ENCODE measurements at places on chromosomes 5 and 9.

DNA sequence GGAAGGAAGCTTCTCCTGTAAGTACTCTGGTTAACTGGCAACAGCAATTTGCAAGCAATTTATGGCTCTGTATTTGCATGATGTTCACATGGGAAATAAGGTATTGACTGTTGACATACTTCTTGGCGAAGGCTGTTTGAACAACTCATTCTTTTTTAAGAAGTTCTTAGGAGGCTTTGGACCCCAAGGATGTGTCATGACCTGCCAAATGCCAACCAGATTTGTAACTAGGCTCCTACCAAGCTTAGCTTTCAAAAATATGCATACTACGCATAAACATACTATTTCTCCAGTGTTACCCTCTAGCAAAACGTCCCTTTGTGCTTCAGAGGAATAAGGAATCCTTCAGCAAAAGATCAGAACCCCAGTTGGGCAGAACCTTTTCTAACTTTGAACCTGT is 165.2 kb upstream of the MSX2 start:
- no peak for DNase-seq

GRCh38 chr5:168426007-168426863 is 60.0 kb upstream of the RARS1 start:
- no peak for DNase-seq

DNA sequence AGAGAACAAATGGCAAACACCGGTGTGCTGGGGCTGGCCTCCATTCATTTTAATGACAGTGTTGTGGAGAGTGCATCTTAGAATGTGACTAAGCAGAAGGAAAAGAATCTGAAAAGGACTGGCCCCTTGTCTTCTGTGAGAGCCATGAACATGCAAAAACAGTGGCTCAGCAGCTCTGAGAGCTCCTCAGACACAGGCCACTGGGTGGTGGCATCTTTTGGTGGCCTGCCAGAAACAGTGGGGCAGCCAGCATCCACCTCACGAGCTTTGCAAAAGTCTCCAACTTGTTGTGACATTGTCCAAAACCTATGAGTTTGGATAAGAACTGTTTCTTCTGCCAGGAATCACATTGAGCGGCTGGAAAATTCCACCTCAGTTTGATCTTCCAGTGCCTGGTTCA is 233.4 kb downstream of the NR3C1 start:
- DNase-seq = no peak

DNA sequence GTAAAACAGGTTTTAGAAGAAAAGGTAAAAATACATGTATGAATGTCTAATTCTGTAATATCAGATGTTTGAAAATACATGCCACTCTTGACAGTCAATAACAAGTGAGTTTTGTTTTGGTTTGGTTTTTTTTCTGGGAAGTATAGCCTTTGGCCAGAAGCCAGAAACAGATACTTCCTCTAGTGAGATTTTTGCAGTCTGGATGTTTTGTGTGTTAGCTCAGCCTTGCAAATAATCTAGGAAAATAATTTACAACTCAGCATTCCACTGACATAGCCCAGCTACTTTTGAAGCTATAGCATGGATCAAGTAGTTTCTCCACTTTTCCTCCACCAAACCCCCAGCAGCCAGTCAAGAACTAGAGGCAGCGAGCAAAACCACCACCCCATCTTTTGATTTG is 56.7 kb downstream of the SLC1A1 start:
- no peak for DNase-seq

GRCh38 chr5:5017827-5018577 is 122.1 kb upstream of the ADAMTS16 start:
- no peak for DNase-seq

DNA sequence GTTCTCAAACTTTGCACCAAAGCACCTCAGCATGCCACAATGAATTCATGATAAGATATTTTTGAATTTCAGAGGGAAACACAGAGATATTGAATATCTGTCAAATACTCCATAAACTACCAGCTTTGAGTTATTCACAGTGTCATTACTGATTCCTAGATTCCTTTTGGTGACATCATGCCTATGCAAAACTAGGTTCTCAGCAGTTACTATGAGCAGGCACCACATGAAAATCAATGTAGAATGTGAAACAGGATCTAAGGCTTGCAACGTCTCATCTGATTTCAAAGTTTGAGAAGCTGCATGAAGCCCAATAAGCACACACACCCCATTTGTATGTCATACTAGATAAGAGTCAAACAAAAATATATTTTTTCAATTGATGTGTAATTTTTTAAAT is 426.5 kb downstream of the NR2F1-AS1 start:
- no peak for DNase-seq

DNA sequence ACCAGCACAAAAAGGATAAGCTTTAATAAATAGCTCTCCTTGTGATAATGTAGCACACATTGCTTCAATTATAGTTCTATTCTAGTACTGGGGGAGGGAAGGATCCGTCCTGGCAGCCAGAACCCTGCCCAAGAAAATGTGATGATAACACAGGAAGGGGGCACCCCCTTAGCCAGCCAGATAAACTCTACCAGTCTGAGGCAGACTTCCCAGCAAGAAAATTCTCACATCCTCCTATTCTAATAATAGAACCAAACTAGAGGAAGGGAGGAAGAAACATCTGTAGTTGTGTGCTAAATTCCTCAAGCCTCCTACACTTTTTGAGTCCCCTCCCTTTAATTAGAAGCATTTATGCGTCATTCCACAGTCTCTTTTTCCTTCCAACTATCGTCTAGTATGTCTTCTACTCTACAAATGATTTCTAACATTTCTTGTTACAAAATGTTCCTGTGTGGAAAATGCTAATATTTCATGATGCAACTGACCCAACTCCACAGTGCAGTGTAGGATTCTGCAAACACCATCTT is 261.0 kb downstream of the SEMA5A start:
- DNase-seq = no peak

DNA sequence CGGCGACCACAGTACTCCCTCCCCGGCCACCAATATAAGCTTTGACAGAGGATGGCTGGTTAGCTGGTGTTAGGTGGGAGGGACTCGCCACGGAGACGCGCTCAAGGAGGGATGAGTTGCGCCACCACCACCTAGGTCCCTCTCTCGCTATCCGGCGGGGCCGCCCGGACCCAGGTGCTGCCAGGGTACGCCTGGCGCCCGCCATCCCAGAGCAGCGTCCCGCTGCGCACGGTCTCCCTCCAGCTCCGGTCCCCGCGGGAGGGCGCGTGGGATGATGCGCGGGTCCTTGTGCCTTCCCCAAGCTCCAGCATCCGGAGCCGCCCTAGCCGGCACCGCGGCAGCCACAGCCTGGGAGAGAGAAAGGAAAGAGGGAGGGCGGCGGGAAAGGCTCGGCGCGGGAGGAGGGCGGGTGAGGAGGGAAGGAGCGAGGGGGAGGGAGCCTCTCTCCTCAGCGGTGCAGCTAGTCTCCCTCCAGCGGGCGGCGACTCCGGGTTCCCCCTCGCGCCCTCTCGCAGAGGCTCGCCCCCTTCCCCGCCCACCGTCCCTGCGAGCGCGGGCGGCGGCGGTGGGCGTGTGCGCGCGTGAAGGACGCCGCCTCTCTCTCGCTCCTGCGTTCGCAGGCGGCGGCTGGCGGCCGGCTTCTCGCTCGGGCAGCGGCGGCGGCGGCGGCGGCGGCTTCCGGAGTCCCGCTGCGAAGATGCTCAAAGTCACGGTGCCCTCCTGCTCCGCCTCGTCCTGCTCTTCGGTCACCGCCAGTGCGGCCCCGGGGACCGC is at the start of gene CAMK4:
Gene CAMK4 (plus strand): TSS at position 598 of the 774 bp plus-strand sequence. CDS start 100 bp downstream, at position 698.
- peak; percentile 69 for DNase-seq

- DNase-seq = no peak
These were observed 114.1 kb downstream of the SYK start for GRCh38 chr9:90915693-90916092.

DNA sequence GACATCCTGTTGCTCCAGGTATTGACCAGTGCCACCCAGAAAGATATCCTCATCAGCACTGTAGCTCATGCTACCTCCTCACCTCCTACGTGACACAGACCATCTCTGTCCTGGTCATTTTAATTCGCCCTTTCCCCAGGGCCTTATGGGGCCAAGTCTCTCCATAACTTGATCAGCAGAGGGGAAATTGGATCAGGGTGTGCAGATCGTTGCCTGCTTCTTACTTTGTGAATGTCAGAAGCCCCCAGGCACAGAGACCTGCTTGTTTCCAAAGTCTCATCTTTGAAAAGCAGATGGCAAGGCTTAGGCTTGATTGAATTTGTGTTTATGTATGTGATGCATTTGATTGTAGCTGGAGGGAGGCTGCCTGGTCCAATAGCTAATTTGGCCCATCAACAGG is 8.8 kb upstream of the DBH start:
- DNase-seq = no peak

- no peak for DNase-seq
These were observed 23.2 kb upstream of the IER5L start for GRCh38 chr9:129201289-129201688.

GRCh38 chr5:38465061-38465460 is 91.4 kb downstream of the LIFR start:
- no peak for DNase-seq

DNA sequence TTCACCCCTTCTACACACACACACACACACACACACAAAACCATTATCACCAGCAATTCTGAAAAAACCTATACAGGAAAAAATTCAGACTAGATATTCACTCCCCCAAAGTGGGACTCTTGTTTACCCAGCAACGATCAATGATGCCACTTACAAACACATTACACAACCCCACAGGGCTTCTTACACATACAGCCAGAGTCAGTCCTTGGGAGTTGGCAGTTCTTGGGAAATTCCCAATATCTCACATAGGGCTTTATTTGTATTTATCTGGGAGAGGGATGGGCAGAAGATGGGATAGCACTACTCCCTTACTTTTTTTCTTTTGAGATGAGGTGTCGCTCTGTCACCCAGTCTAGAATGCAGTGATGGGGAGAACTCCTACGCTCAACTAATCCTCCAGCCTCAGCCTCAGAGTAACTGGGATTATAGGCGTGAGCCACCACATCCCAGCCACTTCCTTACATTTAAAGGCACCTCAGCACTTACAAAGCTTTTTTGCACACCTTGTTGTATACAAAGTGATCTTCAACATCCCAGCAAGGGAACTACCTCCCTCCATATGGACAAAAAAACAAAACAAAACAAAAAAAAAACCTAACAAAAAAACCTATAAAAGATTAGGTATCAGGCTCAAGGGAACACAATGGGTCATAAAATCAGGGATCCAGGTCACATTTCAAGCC is 168.4 kb downstream of the TSSK1B start:
- DNase-seq = no peak

DNA sequence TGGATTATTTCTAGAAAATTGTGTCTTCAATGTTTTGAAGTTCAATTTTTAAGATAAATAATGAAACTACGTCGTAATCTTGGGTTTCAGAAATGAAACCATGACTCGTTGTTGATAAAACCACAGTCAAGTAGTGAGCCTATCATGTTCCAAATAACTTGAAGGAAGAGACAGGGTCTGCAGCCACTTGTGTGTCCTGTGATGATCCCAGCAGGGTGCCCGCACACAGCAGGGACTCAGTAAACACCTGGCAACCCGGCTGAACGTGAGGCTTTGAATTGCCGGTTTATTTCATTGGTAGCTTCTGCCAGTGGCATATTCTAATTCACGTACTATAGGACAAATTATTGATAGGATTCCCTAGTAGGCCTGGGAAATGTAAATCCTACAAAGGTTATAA is 679.6 kb downstream of the IRX1 start:
- DNase-seq = no peak

All from GM12891 (cell line).